ENCODE measurements at places on chromosomes 12 and 14.

DNA sequence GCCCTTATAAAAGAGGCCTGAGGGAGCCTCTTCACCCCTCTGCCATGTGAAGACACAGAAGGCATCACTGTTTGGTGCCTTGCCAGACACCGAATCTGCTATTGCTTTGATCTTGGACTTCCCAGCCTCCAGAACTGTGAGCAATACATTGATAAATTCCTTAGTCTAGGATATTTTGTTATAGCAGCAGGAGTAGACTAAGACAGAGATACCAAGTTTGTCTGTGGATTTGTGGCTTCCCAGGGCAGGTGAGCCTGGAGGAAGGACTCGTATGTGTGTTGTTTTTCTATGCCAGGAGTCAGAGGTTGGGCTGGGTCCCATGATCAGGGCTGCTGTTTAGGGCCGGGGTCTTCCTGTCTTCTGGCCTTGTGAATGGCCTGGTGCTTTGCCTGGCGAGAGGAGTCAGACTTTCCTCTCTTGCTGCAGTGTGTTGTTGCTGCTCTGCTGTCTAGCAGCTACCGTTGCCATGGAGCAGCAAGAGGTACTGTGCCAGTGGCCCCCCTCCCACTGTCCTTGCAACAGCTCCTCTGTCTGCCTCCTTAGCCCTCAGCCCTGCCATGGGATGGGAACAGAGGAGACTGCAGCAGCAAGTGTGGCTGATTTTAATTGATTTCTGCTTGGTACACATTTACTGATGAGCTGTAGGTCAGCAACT is 111.2 kb downstream of the CHST11 start:
- DNase-seq, result no peak

DNA sequence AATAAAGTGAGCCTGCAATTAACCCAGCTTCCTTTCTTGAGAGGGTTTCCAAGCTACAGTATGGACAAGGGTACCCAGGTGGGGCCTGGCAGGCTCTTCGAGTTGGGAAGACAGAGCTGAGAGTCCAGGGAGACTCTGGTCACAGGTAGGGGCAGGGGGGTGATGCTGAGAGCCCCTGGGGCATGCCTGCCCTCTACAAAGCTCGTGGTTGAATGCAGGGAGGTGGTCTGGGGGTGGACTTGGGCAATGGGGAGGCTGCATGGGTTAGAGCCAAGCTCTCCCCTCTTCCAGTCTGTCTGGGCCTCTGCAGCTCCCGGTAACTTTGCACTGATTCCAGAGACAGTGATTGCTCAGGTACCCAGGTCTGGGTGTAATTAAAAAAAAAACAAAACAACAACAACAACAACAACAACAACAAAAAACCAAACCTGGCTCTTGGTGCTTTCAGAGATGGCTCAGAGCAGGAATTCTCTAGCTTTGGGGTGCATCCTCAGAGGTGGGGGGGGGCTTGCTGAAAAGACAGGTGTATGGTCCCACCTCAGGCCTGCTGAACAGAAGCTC is 30.8 kb upstream of the PPP2R5C start:
- peak; percentile 22 for DNase-seq

DNA sequence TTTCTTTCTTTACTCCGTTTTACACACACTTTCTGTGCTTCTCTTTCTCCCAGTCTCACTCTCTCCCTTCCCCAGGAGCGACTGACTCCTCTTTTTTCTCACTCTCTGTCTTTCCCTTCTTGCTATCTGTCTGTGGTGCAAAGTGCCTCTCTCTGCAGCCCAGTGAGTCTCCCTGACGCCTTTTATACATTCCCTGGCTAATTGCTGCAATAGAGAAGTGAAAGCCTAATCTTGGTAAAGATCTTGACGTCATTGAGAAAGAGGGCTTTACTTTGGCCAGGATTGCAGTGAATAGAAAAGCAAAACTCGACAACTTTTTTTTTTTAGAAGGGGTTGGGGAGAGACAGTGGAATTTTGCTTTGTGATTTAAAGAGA is 706 bp upstream of the DIO2 start:
- DNase-seq, result no peak

- DNase-seq, result no peak
These were observed 220.7 kb downstream of the BMP4 start for GRCh38 chr14:53735916-53736315.

GRCh38 chr12:57765003-57765697 is 1.7 kb downstream of the CYP27B1 start:
- DNase-seq, result no peak

- DNase-seq, result no peak
These were observed 12.1 kb downstream of the CNOT2 start for GRCh38 chr12:70255311-70255710.

DNA sequence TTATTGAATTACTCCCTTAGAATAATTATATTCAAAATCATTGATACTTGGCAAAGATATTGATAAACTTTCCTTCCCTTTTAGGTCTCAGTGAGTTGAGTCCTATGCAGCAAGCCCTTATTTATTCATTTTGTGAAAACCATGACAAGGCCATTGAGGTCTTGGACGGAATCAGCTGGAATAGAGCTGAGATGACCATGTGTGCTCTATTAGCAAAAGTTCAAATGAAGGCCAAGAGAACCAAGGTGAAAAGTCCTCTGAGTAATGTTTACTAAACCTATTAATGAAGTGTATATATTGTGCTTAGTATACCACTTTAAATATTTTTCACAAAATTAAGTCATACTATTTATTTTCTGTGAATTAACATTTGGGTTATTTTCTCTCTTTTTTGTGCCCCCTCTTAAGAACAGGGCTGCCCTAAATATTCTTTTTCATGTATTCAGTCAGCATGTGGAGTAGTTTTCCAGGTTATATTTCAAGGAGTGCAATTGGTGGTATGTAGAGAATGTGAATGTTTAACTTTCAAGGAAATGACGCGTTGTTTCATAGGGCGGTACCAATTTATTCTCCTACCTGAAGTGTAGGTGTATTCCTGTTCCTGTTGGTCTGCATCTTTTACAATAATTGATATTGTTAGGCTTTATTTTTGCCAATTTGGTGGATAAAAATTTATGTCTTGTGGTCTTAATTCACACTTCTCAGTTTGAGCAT is 201.4 kb downstream of the TTC6 start:
- no peak for DNase-seq

DNA sequence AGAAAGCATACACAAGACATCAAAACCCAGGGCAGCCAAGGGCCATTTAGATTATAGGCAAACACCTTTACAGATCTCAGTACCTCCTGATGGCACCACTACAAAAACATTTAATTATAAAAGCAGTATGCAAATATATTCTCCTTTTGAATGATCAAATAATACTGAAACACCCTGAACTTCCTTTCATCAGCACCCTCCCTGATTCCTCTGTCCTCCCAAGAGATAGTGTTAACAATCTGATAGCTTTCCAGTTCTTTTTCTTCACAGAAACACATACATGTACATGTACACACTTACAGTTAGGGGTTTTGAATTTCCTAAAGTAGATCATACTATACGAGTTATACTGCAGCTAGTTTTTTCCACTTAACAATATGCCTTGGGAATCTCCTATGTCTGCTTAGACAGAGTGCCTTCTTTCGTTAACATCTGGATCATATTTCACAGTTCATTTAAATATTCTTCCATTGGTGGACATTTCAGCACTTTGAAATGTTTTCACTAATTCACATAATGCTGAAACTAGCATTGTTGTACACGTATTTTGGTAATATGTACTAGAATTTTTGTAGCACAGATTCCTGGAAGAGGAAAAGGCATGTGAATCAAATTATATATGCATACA is 35.2 kb downstream of the TDG start:
- DNase-seq, result no peak

- DNase-seq, result no peak
These were observed 49.9 kb downstream of the SYNE3 start for GRCh38 chr14:95466506-95466905.

GRCh38 chr12:68341822-68342221 is 9.7 kb upstream of the MDM1 start:
- DNase-seq, result no peak

GRCh38 chr12:107296681-107297089 is 203.3 kb upstream of the CRY1 start:
- DNase-seq, result no peak

- no peak for DNase-seq
These were observed 6.7 kb upstream of the MORN3 start for GRCh38 chr12:121676190-121676589.

DNA sequence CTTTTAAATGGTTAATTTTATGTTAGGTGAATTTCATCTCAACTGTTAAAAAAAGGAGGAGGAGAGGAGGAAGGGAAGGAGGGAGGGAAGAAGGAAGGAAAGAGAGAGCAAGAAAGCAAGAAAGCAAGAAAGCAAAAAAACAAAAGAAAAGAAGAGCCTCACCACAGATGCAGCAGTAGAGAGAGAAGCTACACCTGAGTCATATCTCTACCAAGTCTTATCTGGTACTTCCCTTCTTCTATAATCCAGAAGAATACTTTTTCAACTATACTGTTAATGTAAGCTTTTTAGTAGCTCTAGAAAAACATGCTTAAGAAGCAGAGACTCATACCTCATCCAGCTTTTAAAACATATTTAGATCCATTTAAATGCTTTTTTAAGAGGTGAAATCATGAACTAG is 5.6 kb upstream of the IL26 start:
- DNase-seq, result no peak

GRCh38 chr12:119328111-119328510 is 6.4 kb upstream of the CCDC60 start:
- DNase-seq, result no peak

DNA sequence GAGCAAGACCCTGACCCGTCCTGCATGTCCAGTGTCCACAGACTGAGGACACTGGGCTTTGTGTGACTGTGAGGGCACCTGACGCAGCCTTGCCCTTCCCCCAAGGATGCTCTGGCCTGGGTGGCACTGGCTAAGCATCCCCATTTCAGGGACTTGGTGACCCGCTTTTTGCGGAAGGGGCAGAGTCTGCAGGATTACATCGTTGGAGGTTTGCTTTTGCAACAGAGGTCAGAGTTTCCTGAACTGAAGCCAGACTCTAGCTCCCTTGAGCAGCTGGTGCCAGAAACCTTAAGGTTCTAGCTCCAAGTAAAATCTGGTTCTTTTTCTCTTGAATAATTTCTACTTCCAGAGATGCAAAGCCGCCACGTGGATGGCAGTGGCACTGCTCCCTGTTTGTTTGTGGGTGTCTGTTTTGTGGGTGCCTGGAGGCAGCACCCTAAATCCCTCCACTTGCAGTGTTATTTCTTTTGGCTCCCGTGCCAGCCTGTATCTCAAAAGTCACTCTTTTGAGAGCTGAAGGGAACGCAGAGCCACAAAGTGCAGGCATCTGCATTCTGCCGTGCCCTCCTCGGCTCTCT is 184.7 kb downstream of the TSPAN9 start:
- DNase-seq, result no peak

DNA sequence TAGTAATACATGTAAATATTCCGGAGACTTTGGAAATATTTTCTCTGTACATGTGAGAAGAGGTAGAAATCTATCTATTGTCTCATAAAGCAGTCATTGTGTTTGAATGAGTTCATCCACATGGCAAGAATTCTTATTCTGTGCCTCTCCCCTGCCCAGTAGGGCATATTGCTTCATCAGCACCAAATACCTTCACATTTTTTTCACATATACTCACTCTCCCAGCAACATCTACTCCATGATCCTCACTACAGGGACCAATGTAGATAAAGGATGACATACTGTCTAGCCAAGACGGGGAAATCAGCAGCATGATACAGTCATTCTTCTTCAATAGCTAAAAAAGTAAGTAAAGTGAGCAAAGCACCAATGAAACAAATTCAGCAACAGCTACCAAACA is 1.3 kb upstream of the TAS2R14 start:
- no peak for DNase-seq

- DNase-seq, result no peak
These were observed 6.8 kb upstream of the DIABLO start for GRCh38 chr12:122232691-122233090.

- DNase-seq, result no peak
These were observed 51.6 kb upstream of the PIWIL1 start for GRCh38 chr12:130286041-130286440.

GRCh38 chr12:4119157-4119761 is 154.3 kb upstream of the CCND2 start:
- DNase-seq, result no peak

- DNase-seq, result no peak
These were observed 1104.0 kb downstream of the SLC6A15 start for GRCh38 chr12:83808591-83808990.

Data from left forelimb (tissue), 1 donor.